Stimulated activated CD8-positive, alpha-beta memory T cell treated with anti-CD3 and anti-CD28 coated beads, Interleukin-4, amount 100 ng/mL, for 4 hours (primary cell): ENCODE measurements at places on chromosomes 2 and 18.

DNA sequence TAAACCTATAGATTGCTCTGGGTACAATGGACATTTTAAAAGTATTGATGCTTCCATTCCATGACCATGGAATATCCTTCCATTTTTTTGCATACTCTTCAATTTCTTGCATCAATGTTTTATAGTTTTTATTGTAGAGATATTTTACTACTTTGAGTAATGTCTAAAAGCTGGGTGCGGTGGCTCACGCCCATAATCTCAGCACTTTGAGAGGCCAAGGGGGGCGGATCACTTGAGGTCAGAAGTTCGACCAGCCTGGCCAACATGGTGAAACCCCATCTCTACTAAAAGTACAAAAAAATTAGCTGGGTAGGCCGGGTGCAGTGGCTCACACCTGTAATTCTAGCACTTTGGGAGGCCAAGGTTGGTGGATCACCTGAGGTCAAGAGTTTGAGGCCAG is 88.5 kb downstream of the TLK1 start:
- DNase-seq = no peak

GRCh38 chr2:30048636-30049175 is 98.1 kb upstream of the YPEL5 start:
- DNase-seq = no peak

GRCh38 chr2:120419073-120419472 is 73.1 kb downstream of the INHBB start:
- no peak for DNase-seq

- no peak for DNase-seq
These were observed 90.0 kb downstream of the TGFA start for GRCh38 chr2:70463581-70463980.

- no peak for DNase-seq
These were observed 580.9 kb upstream of the TMEFF2 start for GRCh38 chr2:192775459-192776262.

GRCh38 chr2:160317181-160318099 is 117.4 kb upstream of the ITGB6 start:
- no peak for DNase-seq

GRCh38 chr18:44386401-44386800 is 294.3 kb upstream of the SETBP1 start:
- DNase-seq = no peak

DNA sequence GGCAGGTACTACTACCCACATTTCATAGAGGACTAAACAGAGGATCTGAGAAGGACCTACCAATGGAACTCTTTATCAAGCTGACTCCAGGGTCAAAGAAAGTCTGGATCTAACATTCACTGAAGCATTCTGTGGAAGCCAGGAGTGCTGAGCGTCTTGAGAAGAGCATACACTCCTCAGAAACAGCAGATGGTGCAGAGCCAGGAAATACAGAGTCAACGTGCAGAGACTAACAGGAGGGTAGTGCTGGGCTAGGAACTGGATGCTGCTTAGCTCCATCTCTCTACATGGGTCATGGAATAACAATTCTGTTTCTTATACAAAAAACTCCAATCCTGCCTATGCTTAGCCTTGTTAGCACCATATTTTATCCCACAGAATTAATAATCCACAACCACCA is 5.5 kb upstream of the SERTAD2 start:
- no peak for DNase-seq

DNA sequence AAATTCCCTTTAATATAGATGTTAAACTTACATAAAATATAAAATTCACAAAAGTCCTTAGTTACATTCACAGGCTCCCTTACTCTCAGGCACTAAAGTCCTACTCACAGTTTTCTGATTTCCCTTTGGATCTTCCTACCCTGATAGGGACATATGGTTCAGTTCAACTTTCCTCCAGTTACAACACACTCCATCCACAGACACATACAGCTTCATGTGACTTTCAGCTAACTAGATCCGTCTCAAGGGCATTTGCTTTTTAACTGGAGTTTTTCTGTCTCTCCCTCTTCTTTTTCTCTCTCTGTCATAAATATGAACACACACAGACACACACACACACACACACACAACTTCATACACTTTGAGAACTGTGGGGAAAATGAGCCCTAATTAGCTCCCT is 419.2 kb downstream of the LRP1B start:
- no peak for DNase-seq

- no peak for DNase-seq
These were observed 188.9 kb downstream of the NDUFA10 start for GRCh38 chr2:239836021-239836765.

- DNase-seq = no peak
These were observed 973.8 kb upstream of the CELF4 start for GRCh38 chr18:38539371-38539770.

DNA sequence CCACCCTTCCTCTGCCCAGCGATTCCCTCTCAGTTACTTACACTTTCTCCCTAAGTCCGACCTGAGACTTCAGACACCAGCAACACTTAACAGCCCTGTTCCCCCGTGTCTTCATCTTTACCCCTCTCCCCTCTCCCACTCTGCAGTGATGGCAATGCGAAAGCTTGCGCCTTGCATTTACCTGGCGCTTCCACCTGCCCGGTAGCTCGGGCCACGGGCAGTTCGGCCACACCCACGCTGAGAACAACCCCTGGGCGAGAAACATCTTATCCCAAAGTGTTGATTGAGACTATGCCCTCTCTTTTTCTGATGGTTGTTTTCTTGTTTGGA is 558 bp downstream of the DNAJC10 start:
- DNase-seq = no peak

- no peak for DNase-seq
These were observed 31.4 kb downstream of the HEATR5B start for GRCh38 chr2:37052600-37053332.

- DNase-seq = no peak
These were observed 958.8 kb upstream of the NRXN1 start for GRCh38 chr2:51990684-51991083.

DNA sequence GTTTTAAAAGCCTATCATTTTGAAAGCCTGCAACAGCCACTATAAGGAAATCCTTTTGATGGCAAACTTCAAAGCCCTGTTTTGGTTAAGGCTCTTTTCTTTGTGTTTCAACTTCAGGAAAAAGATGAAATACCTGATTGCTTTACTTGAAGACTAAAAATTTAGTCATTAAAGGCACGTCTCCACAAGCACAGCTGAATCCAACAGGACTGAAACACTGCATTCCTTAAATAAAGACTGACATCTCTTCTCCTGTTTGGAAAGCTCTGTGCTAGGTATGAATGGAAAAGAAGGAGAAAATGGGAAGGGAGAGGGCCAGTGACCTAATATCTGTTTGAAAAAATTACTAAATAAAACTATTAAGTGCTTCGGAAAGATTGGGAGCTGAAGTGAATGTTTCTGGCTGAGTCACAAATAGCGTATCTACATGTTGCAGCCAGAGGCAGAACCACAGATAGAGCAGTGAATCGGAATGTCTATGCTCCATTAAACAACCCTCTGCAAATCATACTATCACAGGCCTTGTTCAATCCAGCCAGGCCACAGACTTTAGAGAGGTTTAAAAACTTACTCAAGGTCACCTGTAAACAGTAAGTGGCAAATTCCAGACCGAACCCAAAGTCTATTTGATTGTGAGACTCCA is 21.1 kb upstream of the RALBP1 start:
- DNase-seq = no peak

GRCh38 chr2:236873636-236874035 is 212.1 kb upstream of the COPS8 start:
- DNase-seq = no peak

DNA sequence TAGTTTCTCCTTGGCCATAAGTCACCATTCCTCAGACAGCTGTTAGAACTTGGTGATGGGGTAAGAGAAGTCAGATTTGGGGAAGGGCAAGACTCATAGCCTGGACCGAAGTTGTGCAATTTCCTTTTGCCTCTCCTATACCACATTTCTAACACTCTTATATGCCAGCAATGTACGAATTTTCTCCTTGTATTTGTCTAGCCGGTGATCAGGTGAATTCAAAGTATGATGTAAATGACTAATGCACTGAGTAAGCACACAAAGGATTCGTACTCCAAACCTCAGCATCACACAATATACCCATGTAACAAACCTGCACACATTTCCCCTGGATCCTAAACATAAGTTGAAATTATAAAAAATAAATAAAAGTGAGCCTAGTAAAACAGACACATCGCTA is 1143.5 kb upstream of the CELF4 start:
- DNase-seq = no peak

GRCh38 chr2:27128668-27129571 is 5.3 kb downstream of the ABHD1 start:
- no peak for DNase-seq

DNA sequence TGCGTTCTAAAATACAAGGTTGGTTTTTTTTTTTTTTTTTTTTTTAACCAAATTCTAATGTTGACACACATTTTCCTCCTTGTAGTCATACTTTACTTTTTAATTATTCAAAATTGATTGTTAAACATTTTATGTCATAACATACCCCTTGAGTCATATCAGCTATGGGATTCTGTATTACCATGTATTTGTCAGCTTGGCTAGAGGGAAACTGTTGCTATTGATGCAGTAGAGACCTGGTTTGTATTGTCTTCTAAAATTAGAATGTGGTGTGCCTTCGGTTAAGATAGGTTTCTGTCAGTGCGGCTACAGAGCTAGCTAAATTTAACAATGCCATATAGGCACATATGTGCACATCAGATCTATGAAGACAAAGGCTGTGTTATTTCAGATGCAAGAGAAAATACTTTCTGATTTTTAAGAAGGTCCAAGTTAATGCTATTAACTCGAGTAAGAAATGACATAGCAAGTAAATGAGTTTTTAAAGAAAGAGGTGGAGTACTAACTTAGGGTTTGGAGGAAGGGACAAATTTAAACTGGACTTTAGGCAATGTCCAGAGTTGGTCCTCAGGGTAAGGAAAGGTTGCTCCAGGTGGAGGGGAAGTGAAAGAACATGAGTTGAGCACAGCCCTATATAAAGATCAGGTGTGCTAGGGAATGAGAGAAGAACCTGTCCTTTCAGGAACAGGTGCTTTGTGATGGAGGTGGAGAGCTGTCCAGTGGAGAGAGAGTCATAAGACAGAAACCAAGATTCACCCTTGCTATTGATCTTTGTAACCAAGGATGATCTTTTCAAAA is 152.3 kb downstream of the PRPF40A start:
- no peak for DNase-seq

DNA sequence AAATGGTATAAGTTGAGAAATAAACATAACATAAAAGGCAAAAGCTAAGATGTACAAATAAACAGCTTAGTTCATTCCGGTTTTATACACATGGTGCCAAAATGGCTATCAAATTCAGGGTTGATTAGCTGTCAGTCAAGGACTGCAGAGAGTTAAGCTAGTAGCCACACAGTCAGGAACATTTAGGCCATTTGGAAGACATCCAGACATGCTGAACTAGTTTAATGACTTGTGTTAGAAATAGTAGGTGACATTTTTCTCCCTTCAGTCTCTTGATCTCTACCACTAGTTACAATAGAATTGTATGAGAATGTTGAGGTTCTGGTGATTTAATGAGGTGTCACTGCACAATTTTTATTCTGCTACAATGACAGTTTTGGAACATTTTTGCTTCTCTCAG is 394.4 kb upstream of the SPHKAP start:
- DNase-seq = no peak

- DNase-seq = no peak
These were observed 111.2 kb downstream of the PLB1 start for GRCh38 chr2:28606986-28607441.

DNA sequence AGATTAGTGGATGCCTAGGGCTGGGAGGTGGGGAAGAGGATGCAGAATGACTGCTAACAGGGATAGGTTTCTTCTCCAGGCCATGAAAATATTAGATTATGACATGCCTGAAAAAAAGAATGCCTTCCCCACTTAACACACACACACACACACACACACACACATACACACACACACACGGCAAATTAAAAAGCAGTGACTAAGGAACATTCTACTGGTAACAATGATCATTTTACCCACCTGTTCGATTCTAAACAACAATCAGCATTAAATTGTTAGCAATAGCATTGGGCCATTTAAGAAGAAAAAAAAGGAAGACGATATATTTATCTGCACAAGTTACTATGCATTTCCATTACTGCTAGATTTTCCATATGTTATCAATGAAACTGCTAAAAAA is 10.8 kb downstream of the CACNB4 start:
- DNase-seq = no peak

- no peak for DNase-seq
These were observed 36.7 kb upstream of the ITGA4 start for GRCh38 chr2:181420259-181421130.

DNA sequence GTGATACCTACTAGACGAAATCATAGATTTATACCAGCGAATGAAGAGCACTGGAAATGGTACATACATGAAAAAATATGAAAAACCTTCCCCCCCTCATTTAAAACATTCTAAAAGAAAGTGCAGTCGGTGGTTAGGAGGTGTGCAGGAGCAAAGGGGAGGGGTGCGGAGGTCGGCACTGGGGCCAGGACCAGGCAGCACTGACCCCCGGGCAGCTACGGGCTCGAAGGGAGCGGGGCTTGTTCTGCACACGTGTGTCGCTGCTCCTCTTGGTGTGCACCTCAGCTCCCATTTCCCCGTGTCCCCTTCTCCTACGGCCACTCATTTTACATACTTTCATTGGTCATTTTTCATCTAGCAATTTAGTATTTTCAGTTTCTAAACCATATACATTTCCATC is 89.0 kb downstream of the LAMA1 start:
- DNase-seq = no peak

DNA sequence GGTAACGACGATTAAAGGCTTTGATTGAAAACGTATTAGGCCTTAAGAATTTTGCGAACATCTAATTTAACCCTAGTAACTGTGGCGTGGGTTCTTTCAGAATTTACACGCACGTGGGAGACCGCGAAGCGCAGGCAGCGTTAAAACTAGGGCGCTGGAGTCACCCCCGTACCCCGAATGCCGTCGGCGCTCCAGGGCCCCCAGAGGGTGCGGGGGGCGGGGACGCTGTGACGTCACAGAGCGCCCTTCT is 673 bp upstream of the SMCHD1 start:
- DNase-seq = peak; percentile 75

DNA sequence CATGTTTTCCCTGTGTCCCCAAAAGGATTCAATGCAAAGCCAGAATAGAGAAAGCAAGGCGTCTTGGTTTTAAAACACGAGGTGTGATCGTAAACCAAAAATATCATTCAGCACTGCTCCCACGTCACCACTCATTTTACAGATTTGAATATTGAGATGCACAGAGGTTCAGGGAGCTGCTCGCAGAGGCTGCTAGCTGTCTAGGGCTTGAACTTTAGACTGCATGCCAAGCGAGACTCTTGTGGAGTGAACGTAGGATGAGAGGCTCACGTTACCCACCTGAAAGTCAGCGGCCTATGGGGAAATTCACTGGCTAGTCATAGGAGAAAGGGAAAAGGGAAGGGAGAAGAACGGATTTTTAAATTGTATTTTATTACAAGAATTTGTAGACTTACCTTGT is 130.1 kb downstream of the MBP start:
- no peak for DNase-seq

DNA sequence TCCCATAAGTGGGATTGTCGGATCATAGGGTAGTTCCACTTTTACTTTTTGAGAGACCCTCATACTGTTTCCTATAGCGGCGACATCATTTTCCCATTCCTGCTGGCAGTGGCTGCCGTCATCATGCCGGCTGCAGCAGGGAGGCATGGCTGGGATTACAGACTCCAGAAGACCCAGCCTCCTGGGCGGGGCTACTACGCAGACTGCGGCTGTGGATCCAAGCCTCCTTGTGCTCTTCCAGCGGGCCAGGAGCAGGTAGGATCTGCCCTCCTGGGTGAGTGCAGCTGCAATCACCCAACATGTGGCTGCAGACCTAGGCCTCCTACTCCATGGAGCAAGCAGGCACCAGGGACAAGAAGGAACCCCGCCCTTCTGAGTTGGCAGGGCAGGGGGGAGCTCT is 359.2 kb downstream of the GALR1 start:
- DNase-seq = no peak
